Anterior cingulate cortex (tissue), 58 donors: ENCODE measurements at places on chromosomes 2 and 18.

DNA sequence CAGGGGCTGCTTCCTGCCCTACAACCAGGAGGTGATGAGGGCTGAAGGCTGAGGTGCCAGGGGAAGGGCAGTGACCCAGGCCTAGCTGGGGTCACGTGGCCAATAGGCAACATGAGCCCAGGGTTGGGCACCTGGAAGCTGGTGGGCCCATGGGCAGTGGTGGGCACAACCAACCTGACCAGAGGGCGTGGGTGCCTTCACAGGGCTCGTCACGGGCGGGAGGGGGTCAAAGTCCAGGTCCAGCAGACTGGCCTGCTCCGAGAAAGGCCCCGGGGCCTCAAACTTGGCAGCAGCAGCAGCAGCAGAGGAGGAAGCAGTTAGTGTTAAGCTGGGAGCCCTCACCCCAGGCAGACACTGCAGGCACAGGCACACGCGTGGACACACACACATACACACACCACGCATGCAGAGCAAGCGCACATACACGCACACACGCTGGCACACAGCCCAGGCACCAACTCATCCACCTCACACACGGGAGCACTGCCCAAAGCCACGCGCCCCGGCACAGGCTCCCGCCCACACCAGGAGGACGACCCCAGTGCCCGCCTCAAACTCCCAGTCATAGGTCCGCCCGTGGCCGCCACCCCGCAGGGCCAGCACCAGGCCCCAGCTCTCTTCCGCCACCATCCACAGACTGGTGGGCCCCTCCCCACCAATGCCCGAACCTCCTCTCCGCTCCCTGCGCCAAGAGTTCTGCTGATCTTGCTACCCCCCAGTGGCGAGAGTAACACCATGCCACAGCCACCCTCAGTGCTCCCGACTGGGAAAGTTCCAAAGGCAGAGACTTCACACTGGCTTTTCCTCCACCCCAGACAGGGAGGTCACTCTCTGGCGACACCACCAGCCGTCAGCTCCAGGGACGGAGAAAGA, 53.0 kb downstream of the BIN1 start:
- DNase-seq, result no peak

DNA sequence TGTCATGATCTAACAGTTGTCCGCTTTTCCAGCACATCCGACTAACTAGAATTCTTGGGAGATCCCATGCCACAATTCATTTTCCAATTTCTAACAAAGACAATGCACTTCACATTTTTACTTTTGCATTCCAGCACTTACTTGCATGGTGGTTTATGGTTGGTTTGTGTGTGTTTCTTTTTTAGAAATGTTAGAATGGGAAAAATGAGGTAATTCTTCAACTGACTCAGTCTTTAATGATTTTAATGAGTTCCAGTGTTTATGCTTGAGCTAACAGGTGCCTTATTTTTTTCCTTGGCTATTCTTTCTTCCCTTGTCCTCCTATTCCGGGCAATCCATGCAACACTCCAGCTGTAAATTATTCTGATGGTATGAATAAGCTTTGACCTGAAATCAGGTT, 46.4 kb downstream of the SLC8A1 start:
- no peak for DNase-seq

GRCh38 chr2:206971805-206972204, 32.5 kb downstream of the CPO start:
- no peak for DNase-seq

- DNase-seq, result no peak
These were observed 134.7 kb downstream of the TPGS2 start for GRCh38 chr18:36693931-36694620.

DNA sequence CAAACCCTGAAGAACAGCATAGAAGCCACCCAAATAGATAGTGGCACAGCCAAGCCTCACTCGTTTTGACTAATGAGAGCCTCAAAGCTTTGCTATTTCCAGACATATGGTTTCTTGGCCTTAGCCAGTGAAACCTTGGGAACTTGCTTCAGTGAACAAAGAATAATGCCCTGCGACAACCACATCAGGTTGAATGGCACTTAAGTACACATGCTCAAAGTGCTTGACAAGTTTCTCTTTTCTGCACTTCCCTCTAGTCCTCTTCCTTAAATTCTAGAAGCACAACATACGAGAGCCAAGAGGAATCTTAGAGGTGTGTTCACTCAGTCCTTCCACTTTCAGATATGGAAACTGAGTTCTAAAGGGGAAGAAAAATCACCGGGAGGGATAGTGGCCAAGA, 258.3 kb downstream of the HAUS1 start:
- DNase-seq, result no peak

GRCh38 chr2:239312081-239312511, 88.7 kb downstream of the HDAC4 start:
- DNase-seq, result no peak

DNA sequence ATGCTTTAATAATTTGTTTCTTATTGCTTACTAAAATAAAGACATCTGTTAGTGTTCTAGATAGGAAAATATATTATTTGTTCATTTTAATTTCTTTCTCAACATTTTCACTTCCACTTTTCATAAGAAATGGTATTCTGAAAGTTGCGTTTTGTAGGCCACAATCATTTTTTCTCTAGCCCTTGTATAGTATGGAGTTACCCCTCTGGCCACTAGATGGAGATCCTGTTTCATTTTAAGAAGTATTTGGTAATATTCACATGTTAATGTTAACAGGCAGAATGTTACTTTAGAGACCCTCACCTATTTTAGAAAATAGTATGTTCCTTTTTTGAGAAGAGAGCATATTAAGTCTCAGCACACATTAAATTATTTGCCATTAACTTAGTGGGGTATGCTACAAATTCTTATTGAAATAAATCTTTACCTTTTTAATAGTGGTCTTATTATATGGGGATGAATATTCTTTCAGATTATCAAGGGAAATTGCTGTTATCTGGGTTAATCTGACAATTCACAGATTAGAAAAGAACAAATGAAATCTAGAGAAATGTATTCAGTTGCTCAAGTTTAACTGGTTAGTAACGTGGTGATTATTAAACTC, 73.9 kb upstream of the TTC27 start:
- no peak for DNase-seq
